Caco-2 (cell line): ENCODE measurements at places on chromosomes 11 and 22.
A peak's percentile ranks its signal among the peaks of the same experiment; 100 is the strongest.

DNA sequence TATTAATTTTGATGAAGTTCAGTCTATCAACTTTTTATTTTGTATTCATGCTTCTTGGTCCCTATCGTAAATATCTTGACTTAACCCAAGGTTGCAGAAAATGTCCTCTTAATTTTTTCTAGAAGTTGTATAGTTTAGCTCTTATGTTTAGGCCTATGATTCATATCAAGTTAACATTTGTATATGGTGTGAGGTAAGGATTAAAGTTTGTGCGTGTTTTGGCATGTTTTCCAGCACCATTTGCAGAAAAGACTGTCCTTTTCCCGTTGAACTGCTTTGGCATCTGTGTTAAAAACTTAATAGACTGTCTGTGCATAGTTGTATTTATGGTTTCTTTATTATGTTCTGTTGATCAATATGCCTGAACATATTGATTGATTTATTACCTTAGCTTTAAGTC is 42.3 kb downstream of the ARHGEF12 start:
- no peaks in the 10 kb centered on the region for H3K27me3 ChIP-seq
- no peaks in the 10 kb centered on the region for H3K36me3 ChIP-seq
- H3K4me1 ChIP-seq: no peaks in the 10 kb centered on the region
- no peak overlapping the region for H3K27ac ChIP-seq

- H3K27ac ChIP-seq: no peak overlapping the region
- no peak for DNase-seq
- no peaks in the 10 kb centered on the region for H3K4me1 ChIP-seq
- no peaks in the 10 kb centered on the region; the same call in 1 of the 2 replicates for H3K27me3 ChIP-seq
- H3K4me3 ChIP-seq: no peak overlapping the region
Measured at GRCh38 chr11:2586087-2586792, 113.6 kb downstream of the KCNQ1OT1 start.

- H3K27ac ChIP-seq: no peak overlapping the region
- no peak overlapping the region for H3K4me3 ChIP-seq
- no peak for DNase-seq
- H3K4me1 ChIP-seq: peaks cover 3% of the 10 kb centered on the region; the same call in 1 of the 2 replicates
Measured at GRCh38 chr22:50034126-50035081, 21.8 kb upstream of the IL17REL start.

DNA sequence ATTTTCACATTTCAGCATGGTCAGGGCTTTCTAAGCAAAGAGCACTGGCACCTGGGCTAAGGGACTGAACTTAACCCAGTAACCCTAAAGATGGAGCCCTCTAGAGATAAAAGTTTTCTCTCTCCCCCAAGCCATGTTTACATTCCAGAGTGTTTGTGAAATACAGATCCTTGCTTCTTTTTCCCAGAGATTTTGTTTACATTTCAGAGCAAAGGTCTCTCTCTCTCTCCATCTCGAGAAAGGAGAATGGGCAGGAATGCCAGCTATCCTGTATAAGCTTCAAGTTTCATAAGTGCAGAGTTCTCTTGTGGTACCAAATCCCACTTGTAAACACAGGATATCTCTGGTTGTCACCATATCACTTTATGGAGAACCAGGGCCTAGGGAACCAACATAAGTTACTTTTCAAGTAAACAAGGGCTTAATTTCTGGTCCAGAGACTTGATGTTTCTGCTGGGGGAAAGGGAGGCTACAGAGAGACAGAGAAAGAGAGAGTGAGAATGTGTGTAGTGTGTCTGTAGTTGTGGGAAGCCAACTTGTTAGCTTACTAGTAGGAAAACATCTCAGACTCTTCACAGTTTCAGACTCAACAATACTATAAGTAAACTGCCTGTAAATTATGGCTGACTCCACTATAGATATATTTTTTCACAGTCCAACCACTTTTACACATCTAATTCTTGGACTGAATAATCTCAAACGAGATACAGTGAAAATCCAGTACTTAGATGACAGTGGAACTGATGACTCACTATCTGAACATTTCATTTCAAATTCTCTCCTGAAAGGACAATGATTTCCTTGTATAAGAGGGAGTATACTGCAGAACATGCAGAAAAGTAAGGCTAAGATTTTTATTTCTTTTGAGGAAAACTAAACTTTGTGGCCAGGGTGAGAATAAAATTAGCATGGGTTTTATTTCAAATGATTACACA is 76.2 kb downstream of the ARHGAP32 start:
- no peak overlapping the region for H3K4me3 ChIP-seq
- no peaks in the 10 kb centered on the region for H3K36me3 ChIP-seq
- peak; percentile 78 for DNase-seq
- peak overlapping the region; percentile 12 for H3K27ac ChIP-seq
- no peaks in the 10 kb centered on the region for H3K27me3 ChIP-seq
- peaks cover 33% of the 10 kb centered on the region for H3K4me1 ChIP-seq

GRCh38 chr11:57977709-57978108 is 46.0 kb upstream of the OR9Q1 start:
- no peak overlapping the region for H3K27ac ChIP-seq
- no peak overlapping the region for H3K4me3 ChIP-seq
- no peak for DNase-seq
- H3K27me3 ChIP-seq: no peaks in the 10 kb centered on the region
- H3K36me3 ChIP-seq: no peaks in the 10 kb centered on the region

DNA sequence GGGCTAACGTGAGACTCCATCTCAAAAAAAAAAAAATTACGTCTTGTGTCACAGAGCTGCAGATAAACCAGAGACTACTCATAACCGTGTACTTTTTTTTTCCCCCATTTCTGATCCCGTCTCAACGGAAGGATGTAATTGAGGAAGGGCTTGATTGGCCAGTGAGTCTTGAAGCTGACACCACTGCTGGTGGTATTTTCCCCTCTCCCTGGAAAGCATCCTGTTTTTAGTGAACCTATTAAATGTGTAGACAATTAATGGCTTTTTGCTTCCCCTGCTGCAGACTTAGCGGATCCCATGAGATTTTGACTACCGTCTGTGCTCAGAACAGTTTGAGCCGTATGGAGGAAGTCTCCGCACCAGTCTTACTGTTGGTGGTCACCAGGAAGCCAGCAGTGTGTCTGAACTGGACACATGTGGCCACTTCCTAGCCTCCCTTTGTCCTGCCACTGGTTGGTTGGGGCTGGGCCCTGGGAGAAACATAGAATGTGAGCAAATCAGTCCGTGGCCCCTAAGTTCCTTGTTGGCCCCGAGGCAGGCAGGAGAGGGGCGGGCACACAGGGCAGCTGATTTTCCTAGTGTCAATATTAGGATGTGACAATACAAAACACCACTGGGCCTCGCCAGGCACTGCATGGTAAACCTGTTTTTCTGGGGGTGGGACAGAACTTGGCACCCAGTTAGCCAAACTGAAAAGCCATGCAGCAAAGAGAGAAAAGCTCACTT is 3.1 kb downstream of the BIK start:
- DNase-seq: no peak
- H3K27ac ChIP-seq: no peak overlapping the region
- no peaks in the 10 kb centered on the region for H3K27me3 ChIP-seq
- H3K36me3 ChIP-seq: no peaks in the 10 kb centered on the region
- no peak overlapping the region for H3K4me3 ChIP-seq
- peaks cover 3% of the 10 kb centered on the region for H3K4me1 ChIP-seq
